ENCODE measurements at places on chromosomes 5 and 9.

GRCh38 chr9:3675946-3676345 is 150.1 kb upstream of the RFX3 start:
- no peak for DNase-seq

GRCh38 chr5:3341446-3342240 is 254.0 kb upstream of the IRX1 start:
- no peak for DNase-seq

DNA sequence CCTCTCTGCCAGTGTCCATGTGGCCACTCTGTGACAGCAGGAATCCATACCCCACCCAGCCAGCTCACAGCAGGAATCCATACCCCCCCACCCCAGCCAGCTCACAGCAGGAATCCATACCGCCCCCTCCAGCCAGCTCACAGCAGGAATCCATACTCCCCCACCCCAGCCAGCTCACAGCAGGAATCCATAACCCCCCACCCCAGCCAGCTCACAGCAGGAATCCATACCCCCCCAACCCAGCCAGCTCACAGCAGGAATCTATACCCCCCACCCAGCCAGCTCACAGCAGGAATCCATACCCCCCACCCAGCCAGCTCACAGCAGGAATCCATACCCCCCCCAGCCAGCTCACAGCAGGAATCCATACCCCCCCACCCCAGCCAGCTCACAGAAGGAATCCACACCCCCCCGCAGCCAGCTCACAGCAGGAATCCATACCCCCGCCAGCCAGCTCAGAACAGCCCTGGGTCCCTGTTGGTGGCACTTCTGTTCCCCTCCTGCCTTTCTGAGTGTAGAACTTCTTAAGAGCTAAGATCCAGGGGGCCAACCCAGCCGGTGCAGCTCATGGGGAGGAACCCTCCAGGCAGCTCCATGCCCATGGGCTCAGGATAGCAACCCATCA is 8.4 kb upstream of the RXRA start:
- no peak for DNase-seq

DNA sequence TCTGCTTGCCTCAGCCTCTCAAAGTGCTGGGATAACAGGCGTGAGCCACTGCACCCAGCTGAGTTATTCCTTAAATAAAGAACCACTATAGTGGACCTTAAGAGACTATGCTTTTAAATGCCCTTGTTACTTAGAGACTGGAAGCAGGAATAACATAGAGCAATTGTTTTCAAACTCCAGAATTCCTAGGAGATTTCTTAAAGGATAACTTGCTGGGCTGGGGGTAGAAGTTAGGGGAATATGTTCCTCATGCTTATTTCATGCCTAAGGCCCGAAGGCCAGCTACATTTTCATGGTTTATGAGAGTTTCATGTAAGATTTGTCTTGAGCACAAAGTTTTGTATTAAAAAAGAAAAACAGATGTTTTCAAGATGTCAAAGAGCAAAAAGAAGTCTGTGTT is 48.2 kb downstream of the CSNK1A1 start:
- DNase-seq, result no peak

DNA sequence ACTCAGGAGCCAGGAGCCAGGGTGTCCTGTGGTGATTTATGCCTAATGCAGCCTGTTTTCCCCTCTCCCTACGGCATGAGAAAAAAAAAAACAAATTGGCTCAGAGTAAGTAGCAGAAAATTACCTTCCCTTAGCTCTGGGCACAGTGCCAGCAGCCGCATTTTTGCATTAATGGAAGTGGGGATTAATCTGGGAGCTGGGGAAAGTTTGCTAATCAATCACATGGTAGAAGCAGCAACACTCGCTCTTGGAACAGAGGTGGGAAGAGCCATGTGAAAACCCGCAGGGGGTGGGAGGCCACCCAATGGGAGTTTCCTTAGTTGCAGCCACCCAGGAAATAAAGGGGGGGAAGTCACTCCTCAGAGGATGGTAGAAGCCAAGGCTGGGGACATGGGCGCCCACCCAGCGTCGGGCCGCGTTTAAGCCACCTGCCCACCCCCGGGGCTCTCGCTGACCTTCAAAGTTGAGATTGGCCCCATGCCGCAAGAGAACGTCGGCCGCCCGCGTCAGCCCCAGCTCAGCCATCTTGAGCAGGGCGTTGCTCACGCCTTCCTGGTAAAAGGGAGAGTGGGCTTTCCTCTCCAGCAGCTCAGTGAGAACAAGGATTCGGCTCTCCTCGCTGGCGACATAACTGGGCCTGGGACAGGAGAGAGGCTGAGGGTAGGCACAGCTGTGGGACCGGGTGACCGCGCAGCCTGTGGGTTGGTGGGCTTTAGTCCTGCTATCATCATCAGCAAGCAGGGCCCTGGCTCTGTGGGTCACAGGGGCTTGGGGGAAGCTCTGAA is 1.7 kb downstream of the ASB6 start:
- DNase-seq, result no peak

DNA sequence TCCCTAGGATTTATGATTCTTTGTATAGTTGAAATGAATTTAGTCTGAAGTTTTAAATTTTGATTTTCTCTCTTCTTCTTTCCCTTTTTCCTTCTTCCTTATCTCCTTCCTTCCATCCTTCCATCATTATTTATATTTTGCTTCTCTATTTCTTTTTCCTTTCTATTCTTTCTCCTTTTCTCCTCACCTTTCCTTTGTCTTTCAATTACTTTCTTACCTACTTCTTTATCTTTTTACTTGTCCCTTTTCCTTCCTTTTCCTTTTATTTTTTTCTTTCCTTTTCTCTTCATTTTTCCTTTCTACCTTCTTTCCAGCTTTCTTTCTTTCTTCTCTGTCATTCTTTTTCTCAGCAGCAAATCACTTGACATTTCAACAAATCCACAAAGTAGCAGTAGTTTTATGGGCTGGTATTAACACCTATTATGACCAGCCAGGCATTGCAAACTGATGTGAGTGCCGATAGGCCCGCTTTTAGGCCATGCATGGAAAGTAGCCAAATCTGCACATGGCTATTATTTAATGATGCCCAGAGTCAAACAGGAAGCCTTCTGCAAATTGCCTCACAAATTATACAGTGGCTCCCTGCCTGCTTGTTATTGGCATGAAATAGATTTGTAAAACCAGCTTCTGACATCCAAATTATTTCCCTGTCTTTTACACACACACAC is 37.1 kb upstream of the NR3C1 start:
- DNase-seq, result no peak

- no peak for DNase-seq
These were observed 148.0 kb downstream of the INSYN2B start for GRCh38 chr5:169832304-169832703.

DNA sequence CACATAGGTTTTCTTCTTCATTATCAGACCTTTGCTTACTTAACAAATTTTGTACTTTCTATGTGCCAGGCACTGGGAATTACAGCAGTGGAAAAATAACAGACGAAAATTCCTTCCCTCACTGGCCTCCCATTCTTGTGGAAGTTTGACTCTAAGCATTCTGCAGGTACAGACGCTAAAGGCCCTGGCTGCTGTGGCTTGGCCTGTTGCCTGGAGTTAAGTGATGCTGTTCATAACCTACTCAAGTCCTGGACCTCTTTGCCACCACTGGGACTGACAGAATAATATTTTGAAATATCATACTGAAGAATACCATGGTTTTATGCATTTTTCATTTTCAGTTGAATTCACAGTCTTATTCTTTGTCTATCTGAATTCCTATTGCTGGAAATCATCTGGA is 97.3 kb upstream of the SPATA31C2 start:
- no peak for DNase-seq

DNA sequence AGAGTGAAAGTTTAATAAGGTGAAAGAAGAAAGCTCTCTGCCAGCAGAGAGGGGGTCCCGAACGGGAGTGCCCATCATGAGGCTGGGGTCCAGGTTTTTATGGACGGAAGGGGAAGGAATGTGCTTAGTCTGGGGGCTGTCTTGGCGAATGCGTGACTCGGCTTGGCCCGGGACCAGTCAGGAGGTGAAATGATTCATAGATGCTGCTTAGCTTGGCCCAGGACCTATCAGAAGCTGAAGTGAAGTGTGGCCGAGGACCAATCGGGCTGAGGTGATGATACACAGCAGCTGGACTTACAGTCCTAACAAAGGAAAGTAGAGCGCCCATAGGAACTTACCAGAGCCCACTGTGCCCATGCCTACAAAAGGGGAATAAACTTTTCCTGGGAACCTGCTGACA is 3.9 kb upstream of the FKTN start:
- no peak for DNase-seq

DNA sequence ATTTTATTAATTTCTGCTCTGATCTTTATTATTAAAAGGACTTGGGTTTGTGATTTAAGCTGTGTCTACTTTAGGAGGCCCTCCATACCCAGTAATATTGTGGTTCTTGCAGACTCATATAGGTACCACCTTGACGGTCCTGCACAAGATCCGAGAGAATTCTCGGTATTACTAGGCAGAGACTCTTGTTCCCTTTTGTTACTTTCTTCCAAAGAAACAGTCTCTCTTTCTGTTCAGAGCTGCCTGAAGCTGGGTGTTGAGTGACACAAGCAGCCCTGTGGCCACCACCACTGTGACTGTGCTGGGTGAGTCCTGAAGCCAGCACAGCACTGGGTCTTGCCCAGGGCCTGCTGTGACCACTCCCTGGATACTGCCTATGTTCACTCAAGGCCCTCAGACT is 666.6 kb downstream of the SEMA5A start:
- no peak for DNase-seq

DNA sequence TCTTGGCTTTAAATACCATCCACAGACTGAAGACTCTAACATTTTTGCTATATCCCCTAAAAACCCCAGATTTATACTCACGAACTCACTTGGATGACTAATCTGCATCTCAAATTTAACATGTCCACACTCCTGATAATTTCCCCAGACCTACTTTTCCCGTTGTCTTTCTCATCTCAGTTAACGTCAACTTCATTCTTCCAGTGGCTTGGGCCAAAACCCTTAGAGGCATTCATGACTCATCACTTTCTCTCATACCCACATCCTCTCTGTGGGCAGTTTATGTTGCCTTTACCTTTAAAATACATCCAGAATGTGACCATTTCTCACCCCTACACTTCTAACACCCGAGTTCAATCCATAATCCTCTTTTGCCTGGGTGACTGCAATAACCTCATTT is 96.7 kb downstream of the EDIL3 start:
- DNase-seq, result no peak

DNA sequence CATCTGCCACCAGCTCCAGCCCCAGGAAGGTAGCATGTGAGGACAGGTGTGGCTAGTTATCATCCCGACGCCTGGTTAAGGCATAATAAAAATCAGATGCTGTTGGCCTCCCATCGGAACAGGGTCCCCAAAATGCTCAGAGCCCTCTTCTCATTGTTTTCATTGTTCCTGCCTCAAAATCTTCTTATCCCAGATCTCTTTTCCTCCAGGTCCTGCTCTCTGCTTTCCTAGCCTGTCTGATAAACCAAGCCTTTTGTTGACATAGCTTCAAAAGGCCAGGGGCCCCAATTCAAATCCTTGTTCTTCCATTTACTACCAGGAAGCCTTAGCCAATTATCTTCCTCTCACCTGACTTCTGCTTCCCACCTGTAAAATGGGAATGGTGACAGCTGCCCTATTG is 130.1 kb upstream of the ADRA1B start:
- DNase-seq, result no peak

DNA sequence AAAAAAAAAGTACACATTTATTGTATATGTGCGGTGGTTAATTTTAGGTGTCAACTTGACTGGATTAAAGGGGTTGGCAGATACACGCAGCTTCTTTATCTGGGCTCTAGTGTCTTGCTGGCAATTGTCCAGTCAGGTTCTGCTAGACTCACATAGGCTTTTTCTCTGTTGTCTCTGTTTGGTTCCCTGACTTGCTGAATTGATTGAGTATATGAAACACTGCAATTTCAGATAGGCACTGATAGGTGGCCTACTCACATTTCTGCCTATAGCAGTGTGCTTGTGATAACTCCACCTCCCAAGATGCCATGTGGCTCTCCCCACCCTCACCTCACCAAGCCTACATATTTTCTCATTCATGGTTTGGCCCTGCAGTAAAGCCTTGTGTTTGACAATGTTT is 52.5 kb downstream of the AOPEP start:
- DNase-seq, result no peak

GRCh38 chr9:119282476-119283077 is 86.7 kb downstream of the BRINP1 start:
- no peak for DNase-seq

- DNase-seq, result no peak
These were observed 16.8 kb downstream of the TRAF2 start for GRCh38 chr9:136903041-136903554.

GRCh38 chr9:81833563-81834345 is 94.5 kb upstream of the SPATA31D4 start:
- DNase-seq, result no peak

DNA sequence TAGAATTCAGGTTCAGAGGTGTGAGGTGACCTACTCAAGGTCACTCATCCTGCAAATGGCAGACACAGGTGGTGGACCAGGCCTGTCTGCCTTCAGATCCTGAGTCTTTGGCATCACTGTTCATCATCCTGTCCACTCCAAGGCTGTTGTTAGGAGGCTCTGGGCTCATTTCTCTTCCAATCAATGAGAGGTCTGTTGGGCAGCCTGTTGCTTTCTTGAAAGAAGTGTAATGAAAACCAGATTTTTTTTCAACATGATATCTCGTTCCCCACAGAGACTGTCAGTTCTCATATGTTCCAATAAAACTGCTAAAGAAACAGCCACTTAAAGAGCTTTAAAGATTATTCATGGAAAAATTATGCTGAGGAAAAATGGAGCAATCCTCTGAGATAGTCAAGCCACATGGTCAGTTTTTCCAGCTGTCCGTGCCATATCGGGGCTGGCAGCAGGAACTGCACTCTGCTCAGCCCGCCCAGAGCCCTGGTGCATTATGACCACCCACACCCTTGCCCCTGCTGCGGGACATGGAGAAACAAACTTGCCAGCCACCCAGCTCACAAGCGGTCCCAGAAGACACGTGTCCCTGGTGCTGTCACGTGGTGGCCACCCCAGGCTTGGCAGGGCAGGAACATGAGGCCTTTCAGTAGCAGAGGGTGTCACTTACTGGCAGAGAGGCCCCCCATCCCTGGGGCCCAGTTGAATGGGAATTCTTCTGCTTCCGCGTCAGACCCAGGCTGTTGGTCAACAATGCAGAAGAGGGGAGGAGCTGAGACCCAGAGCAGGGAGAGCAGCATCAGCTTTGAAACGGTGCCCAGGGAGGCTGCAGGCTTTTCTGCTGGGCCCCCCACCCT is 63.7 kb upstream of the ANGPTL2 start:
- peak; percentile 56 for DNase-seq

DNA sequence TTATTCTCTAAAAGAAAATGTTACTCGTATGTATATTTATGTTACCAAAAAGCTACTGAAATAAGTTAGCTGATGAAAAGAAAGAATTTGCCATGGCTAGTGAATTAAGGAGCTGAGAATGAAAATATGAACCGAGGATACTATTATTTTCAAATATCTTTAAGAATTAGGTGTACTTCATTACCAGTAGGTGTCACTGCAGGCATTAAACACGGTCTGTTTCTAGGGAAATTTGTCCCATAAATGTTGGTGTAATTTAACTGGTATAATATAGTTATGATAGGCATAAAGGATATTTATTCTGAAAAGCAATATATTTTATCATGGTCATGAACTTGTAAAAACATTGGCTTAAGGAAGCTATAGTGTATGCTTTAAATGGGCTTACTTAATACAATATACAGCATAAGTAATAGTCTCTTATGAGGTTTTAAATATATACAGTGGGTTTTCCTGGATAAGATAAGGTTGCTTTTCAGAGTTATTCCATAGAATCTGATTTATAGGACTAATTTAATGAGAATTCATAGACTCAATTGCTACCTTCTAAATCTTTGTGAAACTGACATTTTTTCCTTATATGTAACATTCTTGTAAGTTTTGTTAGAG is 72.4 kb upstream of the MPDZ start:
- DNase-seq, result peak; percentile 22

GRCh38 chr9:127942216-127943010 is 4.8 kb upstream of the DPM2 start:
- DNase-seq, result no peak

- no peak for DNase-seq
These were observed 649 bp downstream of the CCDC187 start for GRCh38 chr9:136303066-136303824.
